Activated CD8-positive, alpha-beta T cell treated with anti-CD3 and anti-CD28 coated beads, Interleukin-2, amount 10 ng/mL, durations not matched to agents 7 days and 5 days (primary cell): ENCODE measurements at places on chromosomes 3 and 15. TPM values are rescaled to one million over a fixed set of nuclear protein-coding genes. Genes with fewer than 3 reads are reported as not detected.

Gene PIERCE2
- total RNA-seq = not detected

Gene TMCO5A
- total RNA-seq = not detected

Gene ATR
- 35.8 TPM for total RNA-seq

Gene SPATA12
- total RNA-seq = not detected

Gene SLC24A5
- total RNA-seq = not detected

Gene POC1A
- 32.3 TPM for total RNA-seq

Gene IL5RA
- total RNA-seq = not detected

Gene NDUFB4
- total RNA-seq = 124 TPM

Gene GABRR3
- total RNA-seq = not detected

Gene ECE2
- total RNA-seq = not detected

Gene TP63
- not detected for total RNA-seq

Gene PPP2R3A
- total RNA-seq = 0.21 TPM

DNA sequence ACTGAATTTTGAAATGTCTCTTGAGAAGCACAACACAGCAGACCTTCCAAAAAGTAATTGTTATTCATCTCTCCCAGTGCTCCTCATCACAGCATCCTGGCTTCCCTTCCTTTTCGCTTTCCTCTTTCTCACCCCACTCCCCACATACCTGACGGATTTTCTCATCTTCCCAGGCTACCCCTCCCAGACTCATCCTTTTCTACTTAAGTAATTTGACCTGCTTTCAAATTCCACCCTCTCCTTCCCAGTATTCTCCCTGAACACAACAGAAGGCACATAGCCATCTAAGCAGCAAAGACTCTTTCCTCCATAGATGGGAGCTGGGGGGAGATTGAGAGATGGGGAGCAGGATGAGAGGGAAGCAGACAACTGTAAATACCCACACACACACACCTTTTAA, 187.1 kb upstream of the STT3B start:
- DNase-seq = no peak
- peaks cover 2% of the 10 kb centered on the region for H3K36me3 ChIP-seq
- no peaks in the 10 kb centered on the region for H3K4me1 ChIP-seq
- no peaks in the 10 kb centered on the region for H3K27me3 ChIP-seq
- H3K4me3 ChIP-seq = no peak overlapping the region

- H3K4me3 ChIP-seq = no peak overlapping the region
- no peak for DNase-seq
- H3K27me3 ChIP-seq = peaks cover 21% of the 10 kb centered on the region
- no peaks in the 10 kb centered on the region for H3K4me1 ChIP-seq
- H3K27ac ChIP-seq = no peak overlapping the region
Observed at GRCh38 chr3:160928183-160928726, 172.2 kb downstream of the PPM1L start.

DNA sequence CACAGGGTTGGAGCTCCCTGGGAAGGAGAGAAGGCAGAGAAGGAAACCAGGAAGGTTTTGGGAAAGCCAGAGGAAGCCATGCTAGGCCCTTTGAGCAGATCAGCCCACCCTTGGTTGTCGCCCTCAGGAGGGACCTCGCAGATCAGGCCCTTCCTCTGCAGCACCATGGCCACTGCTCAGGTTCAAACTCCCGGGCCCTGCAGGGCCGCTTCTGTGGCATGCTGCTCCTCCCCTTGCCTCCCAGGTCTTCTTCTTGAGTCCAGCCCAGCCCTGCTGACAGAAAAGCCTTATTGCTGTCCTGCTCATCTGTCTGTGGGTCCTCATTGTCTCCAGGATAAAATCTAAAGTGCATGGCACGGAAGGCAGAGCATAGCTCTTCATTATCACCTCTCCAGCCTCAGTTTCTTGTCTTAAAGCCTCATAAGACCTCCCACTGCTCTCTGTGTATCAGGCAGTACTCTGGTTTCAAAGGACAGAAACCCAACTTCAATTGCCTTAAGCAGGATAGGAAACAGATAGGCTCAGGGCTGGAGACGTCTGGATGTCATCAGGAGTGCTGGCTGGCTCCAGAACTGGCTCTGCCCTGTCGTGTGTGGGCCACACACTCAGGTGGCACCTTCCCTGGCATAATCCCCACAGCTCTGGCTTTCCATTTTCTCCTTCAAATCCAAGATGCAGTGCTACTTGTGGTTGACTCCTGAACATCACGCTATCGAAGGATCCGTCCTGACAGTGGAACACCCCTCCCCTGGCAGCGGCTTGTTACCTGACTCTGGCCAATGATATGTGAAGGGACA, 118.5 kb downstream of the EEFSEC start:
- DNase-seq = no peak
- H3K4me3 ChIP-seq = no peak overlapping the region
- no peak overlapping the region for H3K27ac ChIP-seq
- H3K4me1 ChIP-seq = peaks cover 9% of the 10 kb centered on the region

- no peak overlapping the region for H3K27ac ChIP-seq
- no peaks in the 10 kb centered on the region for H3K36me3 ChIP-seq
- H3K27me3 ChIP-seq = peaks cover 8% of the 10 kb centered on the region
- no peak overlapping the region for H3K4me3 ChIP-seq
Observed at GRCh38 chr3:112327371-112327951, 5.5 kb upstream of the CD200 start.

GRCh38 chr3:25073423-25073822, 354.6 kb upstream of the RARB start:
- H3K4me1 ChIP-seq = no peaks in the 10 kb centered on the region
- no peak overlapping the region for H3K4me3 ChIP-seq
- H3K27ac ChIP-seq = no peak overlapping the region
- DNase-seq = no peak

GRCh38 chr3:12308517-12308916, 19.6 kb downstream of the PPARG start:
- no peak overlapping the region for H3K4me3 ChIP-seq
- no peak for DNase-seq
- peaks cover 21% of the 10 kb centered on the region for H3K27me3 ChIP-seq
- H3K27ac ChIP-seq = no peak overlapping the region

DNA sequence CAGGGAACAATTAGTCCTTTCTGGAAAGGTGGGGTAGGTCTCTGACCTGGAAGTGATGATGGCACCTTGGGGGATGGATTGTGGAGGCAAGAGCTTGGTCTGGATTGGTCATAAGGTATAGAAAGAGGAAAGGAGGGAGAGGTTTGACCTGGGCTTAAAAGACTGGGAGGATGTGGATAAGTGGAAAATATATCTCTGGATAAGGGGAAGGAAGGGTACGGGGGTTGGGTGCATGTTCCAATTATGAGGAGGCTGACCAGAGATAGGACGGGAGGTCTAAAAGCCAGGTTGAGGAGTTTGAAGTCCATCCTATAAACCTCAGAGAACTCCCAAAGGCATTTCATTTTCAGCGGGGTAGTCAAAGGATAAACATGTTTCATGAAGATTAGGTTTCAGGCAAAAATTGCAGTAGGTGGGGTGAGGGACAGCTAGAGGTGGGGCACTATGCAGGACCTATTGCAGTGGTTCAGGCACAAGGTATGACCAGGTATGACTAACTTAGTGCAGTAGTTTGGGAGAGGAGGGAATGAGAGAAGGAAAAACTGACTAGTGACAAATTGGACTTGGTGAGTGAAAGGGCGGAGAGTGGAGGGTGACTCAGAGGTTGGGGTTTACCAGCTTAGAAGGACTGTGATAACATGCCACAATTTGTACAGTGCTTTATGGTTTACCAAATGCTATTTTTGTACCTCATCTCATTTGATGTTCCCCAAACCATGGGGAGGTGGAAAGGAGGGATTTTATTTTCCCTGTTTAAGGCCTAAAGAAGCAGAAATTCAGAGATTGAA, 10.7 kb downstream of the PDE8A start:
- H3K36me3 ChIP-seq = peaks cover 4% of the 10 kb centered on the region
- no peak overlapping the region for H3K27ac ChIP-seq
- H3K27me3 ChIP-seq = no peaks in the 10 kb centered on the region

- no peak overlapping the region for H3K4me3 ChIP-seq
- no peaks in the 10 kb centered on the region for H3K27me3 ChIP-seq
- no peak overlapping the region for H3K27ac ChIP-seq
- H3K36me3 ChIP-seq = no peaks in the 10 kb centered on the region
Observed at GRCh38 chr3:37785736-37786135, 75.9 kb upstream of the CTDSPL start.

DNA sequence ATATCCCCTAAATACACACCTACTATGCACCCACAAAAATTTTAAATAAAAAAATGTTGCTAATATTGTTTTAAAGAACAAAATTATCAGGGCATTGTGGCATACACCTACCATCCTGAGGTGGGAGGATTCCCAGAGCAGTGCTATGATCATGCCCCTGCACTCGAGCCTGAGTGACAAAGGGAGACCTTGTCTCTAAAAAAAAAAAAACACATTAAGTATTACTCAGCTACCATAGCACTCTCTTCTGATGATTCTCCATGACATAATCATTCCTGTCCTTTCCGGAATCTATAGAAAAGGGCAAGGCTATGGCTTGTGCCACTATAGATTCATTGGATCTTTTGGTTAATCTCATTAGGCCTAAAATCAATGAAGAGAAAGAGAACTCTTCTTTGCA, 77.4 kb downstream of the ACAP2 start:
- H3K36me3 ChIP-seq = peaks cover 45% of the 10 kb centered on the region
- no peaks in the 10 kb centered on the region for H3K27me3 ChIP-seq
- no peak overlapping the region for H3K27ac ChIP-seq

DNA sequence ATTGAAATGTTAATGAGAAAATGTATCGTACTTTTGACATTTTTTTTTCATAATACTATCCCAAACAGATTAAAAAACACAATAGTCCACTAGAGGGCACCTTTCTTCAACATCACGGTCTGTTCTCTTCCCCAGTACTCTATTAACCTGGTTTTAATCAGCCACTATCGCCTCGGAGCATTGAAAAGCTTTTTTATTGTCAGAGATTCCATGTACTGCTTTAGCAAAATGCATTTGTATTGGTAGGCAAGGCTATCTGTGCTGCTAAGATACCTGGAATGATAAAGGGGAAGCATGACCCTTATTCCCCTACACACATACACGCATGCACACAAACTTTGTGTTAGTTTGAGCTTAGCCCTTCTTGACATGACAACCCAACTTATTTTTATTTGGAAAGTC, 160.1 kb upstream of the IL12A start:
- H3K27ac ChIP-seq = no peak overlapping the region
- peaks cover 3% of the 10 kb centered on the region for H3K27me3 ChIP-seq
- no peaks in the 10 kb centered on the region for H3K36me3 ChIP-seq

- no peak overlapping the region for H3K27ac ChIP-seq
- H3K4me1 ChIP-seq = no peaks in the 10 kb centered on the region
- H3K4me3 ChIP-seq = no peak overlapping the region
- H3K27me3 ChIP-seq = no peaks in the 10 kb centered on the region
- no peak for DNase-seq
Observed at GRCh38 chr3:175398676-175399075, 539.5 kb downstream of the NAALADL2 start.

- H3K27me3 ChIP-seq = no peaks in the 10 kb centered on the region
- H3K4me3 ChIP-seq = no peak overlapping the region
- H3K4me1 ChIP-seq = no peaks in the 10 kb centered on the region
Observed at GRCh38 chr3:26058901-26059321, 269.0 kb downstream of the OXSM start.

DNA sequence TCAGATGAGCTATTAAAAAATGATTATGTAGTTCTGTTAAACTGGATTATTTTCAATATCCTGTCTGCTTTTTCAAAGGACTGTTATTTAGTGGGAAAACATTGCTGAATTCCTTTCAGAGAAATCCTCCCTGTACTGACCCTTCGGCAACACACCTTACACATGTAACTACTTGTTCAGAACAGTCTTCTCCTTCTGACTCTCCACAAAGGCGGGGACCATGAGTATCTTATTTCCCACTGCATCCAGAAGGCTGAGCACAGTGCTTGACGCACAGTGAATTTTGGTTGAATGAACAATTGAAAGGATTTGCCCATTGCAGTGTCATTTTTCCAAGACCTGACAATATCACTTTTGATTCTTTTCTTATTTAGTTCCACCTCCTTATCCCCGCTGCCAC, 23.1 kb upstream of the CFAP161 start:
- H3K4me3 ChIP-seq = no peak overlapping the region
- peaks cover 5% of the 10 kb centered on the region for H3K4me1 ChIP-seq
- DNase-seq = no peak
- H3K36me3 ChIP-seq = no peaks in the 10 kb centered on the region
- H3K27me3 ChIP-seq = peaks cover 42% of the 10 kb centered on the region

DNA sequence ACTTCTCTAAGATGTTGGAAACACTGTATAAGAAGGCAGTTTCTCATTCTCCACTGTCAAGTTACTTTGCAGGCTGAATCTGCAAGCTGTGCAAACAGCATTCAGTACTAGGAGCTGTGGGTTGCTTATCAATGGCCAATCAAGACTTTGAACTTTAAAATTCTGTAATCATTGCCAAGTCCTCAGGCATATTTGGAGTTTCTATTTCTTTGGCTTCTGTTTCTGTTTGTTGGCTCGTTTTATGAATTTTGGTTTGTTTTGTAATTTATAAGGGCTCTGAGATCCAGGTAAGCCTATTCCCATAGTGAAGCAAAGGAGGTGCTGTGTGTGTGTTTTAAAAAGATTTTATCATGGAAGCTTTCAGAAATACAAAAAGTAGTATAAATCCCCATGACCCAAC, 32.1 kb downstream of the TLNRD1 start:
- no peak overlapping the region for H3K4me3 ChIP-seq
- no peaks in the 10 kb centered on the region for H3K27me3 ChIP-seq
- H3K27ac ChIP-seq = no peak overlapping the region
- DNase-seq = no peak
- H3K36me3 ChIP-seq = peaks cover 6% of the 10 kb centered on the region

DNA sequence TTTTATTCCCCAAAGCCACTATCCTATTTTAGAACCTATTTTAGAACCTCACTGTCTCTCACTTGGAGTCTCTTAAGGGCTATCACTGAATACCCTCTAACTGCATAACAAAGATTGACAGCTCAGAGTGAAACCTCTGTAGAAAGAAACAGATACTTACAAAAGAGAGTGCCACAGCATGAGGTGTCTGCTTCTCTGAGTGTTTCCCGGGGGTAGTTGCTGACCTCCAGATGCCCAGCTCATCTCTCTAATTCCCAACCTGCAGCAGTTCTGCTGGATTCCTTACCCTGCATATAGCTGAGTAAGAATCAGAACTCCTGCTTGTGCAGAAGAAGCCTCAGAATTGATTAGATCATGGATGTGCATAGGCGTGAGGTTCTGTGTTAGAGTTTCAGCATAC, 34.5 kb downstream of the P3H2 start:
- H3K4me1 ChIP-seq = no peaks in the 10 kb centered on the region
- no peaks in the 10 kb centered on the region for H3K27me3 ChIP-seq
- no peaks in the 10 kb centered on the region for H3K36me3 ChIP-seq

GRCh38 chr3:107797586-107797985, 274.8 kb downstream of the BBX start:
- no peak overlapping the region for H3K27ac ChIP-seq
- peaks cover 20% of the 10 kb centered on the region for H3K36me3 ChIP-seq
- H3K27me3 ChIP-seq = no peaks in the 10 kb centered on the region
- H3K4me1 ChIP-seq = peaks cover 5% of the 10 kb centered on the region
- H3K4me3 ChIP-seq = no peak overlapping the region
- no peak for DNase-seq
